Nephron progenitor cell (in vitro differentiated cells): ENCODE measurements at places on chromosomes 2 and 18.

DNA sequence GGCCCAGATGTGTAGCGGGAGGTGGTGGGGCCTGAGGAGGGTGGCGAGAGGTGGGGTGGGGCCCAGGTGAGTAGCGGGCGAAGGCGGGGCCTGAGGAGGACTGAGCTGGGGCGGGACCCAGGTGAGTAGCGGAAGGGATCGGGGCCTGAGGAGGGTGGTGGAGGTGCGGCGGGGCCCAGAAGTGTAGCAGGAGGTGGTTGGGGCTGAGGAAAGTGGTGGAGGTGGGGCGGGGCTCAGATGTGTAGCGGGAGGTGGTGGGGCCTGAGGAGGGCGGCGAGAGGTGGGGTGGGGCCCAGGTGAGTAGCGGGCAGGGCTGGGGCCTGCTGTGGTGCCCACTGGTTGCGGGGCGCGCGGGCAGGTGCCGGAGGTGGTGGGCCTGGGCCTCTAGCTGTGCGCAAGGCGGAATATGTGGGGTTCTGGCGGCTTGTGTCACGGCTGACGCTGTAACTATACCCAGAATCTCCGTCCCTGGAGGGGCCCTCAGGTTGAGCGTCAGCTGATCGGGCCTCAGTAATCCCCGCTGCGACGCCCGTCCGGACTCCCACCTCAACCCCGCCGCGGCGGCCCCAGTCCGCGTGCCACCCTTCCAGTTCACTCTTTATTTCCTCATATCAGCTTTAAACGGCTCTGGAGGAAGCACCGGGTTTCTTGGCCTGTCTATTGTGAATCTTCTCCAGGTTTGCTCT lies 866 bp upstream of the SF3B6 start:
- DNase-seq, result peak; percentile 31

DNA sequence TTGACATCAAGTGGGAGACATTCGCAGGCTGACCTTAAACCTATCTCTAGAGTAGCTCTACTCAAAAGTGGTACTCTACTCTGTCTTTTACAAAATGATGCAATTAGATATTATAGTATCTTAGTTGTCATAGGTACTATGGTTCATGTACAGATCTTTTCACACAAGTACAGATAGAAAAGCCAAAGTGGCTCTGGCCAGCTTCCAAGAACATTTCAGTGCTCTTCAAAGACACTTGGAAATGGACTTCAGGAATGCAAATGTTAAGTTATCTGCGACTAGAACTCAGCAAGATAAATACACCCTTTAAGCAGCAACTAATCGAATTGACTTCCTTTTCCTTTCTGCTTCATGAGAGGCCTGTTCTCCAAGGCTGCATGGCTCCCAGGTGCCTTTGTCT lies 718.7 kb upstream of the FAM98A start:
- DNase-seq, result no peak

GRCh38 chr2:37871456-37872191 lies 53.5 kb upstream of the RMDN2 start:
- no peak for DNase-seq

- no peak for DNase-seq
Observed at GRCh38 chr2:27038631-27039339, 6.0 kb downstream of the TMEM214 start.

DNA sequence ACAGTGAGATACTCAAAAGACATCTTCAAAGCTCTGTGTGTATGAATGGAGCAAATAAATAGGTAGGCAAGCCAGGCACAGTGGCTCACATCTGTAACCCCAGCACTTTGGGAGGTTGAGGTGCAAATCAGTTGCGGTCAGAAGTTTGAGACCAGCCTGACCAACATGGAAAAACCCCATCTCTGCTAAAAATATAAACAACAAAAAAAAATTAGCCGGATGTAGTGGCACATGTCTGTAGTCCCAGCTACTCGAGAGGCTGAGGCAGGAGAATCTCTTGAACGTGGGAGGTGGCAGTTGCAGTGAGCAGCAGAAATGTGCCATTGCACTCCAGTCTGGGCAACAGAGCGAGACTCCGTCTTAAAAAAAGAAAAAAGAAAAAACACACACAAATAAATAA lies 945.1 kb upstream of the PIK3C3 start:
- no peak for DNase-seq

- DNase-seq, result no peak
Observed at GRCh38 chr18:13259701-13260100, 41.1 kb downstream of the LDLRAD4 start.

- DNase-seq, result peak; percentile 50
Observed at GRCh38 chr2:183000846-183001245, 37.4 kb downstream of the NCKAP1 start.

DNA sequence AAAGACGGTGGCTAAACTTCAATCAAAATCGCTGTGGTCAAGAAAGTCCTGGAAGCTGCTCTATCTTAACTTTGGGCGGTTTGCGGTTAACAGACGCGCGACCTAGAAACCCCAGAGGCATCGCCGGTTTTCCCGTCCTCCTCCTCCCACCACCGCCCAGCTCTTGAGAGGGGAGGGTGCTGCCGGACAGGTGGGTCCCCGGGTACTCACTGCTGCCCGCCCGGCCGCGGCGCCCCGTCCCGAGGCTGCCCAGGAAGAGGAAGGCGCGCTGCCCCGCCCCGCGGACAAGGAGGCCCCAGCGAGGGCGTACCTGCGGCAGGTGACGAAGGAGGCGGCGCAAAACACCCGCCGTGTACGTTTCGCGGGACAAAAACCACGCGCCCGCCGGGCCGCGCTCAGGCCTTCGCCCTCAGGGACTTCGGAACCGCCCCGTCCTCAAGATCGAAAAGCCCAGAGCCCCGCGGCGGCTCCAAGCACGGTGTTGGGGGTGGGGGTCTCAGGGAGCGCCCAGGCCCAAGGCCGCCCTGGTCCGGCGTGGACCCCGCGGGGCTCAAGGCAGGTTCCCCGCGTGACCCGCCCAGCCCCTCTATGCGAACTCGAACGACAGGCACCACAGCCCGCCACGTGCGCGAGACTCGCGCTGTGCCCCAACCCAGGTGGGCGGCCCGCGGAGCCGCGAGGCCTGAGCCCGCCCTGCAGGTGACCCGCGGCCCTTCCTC lies at the start of gene SH3YL1:
Gene SH3YL1, minus strand, starts transcription at position 259 of the 719 bp plus-strand sequence. Its CDS starts 48 bp downstream, at position 211.
- no peak for DNase-seq

- DNase-seq, result no peak
Observed at GRCh38 chr2:213995400-213996105, 415.3 kb upstream of the VWC2L start.

DNA sequence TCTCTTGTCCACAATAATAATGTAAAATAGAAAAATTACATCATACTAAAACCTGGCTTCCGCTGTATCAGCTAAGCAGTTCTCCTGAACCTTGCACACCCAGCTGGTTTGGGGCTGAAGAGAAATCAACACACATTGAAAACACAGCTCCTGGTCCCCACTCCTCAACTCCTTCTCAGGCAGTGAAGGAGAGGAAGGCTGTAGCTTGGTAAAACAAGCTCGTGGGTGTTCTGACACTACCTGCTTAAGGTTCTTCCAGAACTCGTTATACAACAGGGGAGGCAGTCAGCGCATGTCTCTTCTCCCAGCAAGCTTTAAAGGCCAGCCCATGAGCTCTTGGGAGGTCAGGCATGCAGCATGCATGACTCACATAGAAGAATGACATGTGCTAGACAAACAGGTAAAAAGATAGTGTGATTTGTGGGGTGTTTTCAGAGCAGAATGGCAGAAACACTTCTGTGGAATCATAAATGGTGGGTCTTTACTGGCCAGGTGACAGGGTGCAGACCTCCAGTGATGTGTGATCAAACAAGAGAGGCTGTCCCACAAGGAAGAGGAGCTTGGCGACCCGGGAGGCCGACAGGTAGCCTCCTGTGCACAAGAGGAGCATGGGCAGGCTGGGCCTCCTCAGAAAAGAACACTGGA lies 69.1 kb downstream of the UXS1 start:
- DNase-seq, result no peak

DNA sequence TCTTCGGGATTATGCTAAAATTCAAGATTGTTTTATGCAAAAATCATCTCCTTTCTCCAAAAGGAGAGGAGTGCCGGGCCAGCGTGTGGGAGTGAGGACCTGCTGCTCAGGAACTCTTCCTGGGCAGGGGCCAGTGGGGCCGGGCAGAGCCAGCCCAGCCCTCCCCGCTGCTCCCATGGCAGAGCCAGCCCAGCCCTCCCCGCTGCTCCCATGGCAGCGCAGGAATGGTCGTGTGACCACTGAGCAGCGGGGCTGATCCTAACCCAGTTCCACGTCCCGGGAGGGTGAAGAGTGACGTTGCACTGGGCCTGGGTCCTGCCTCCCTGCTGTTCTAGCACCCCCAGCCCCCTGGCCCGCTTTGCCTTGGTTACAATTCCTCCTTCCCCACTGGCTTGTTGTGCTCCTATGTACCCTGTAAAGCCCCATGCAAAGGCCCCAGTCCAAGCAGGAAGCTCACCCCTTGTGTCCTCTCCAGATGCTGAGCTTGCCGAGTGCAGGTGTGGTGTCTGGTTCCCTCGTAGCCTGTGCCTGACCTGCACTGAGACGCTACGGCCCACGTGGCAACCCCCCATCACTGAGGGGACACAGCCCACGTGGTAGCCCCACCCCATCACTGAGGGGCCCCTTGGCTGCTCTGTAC lies 11.4 kb upstream of the NEU4 start:
- DNase-seq, result peak; percentile 6

DNA sequence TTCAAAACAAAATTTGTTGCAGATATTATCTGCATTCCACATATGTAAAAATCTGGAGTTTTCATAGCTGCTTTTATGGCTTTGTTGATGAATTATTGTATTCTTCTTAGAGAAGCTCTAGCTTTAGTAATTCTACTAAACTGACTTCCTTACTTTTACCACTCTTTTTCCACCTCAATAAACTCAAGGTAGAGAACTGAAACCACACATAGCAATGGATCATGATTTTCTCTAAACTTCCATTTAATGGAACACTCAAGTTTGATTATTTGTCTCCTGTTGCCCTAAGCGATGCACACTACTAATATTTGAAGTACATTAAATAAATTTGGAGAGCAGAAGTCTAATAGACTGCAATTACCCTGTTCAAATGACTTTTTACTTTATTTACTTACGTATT lies 192.0 kb downstream of the NBAS start:
- DNase-seq, result no peak

DNA sequence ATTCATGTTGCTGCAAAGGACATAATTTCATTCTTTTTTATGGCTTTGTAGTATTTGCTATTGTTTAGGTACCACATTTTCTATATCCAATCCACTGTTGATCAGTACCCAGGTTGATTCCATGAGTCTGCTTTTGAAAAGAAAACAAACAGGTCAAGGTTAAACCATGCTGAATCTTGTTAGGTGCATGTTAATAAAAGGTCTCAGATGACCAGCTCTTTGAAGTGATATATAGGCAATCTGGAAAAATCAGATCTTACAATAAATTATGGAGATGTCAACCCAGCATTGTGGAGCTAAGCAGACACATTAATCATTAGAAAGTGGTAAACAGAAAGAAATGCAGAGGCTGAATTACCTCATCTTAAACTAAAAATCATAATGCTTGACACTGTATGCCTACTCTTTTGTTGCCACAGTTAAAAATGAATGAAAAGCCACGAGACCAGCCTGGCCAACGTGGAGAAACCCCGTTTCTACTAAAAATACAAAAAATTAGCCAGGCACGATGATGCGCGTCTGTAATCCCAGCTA lies 246.0 kb downstream of the CTNNA2 start:
- DNase-seq, result no peak

DNA sequence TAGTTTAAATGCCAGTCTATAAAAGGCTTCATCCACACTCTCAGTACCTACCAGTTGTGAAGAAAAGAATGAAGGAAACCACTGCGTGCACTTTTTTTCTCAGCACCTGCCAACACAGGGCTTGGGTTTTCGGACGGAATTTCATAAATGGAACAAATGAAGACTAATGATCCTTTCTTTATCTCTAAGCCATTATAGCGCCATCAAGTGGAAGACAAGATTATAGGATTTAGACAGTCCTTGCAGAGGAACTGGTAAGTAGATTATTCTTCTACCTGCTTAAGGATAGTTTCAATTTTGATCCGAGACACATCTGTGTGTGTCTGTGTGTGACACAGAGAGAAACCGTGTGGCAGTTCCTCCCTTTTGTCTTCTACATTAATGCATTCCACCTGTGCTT lies 245.6 kb downstream of the NRXN1 start:
- DNase-seq, result no peak

DNA sequence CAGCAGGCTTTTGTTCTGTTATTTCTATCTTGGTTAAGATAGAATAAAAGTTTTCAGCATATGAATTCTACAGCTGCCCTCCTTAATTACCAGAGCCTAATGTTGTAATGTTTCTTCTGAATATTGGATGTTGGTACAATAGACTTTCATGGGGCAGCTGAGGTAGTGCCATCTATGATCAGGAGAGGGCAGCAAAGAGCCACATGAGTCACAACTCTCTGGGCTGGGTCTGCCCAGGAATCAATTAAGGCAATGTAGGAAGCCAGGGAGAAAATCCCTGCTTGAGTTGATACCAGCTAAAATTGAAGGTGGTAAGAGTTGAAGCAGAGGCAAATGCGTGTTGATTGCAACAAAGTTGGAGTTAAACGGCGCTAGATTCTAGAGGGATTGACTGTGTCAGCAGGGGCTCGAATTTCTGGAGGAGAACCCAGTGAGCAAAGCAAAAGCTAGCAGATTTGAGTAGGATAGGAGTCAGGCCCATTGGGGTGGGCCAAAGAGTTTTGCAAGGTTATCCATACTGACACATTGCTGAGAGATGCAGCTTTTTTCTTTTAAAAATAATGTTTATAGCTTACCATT lies 10.6 kb upstream of the MC5R start:
- DNase-seq, result peak; percentile 75

- DNase-seq, result no peak
Observed at GRCh38 chr18:22434973-22435608, 17.4 kb upstream of the CTAGE1 start.

GRCh38 chr2:169452080-169452479 lies 27.2 kb upstream of the BBS5 start:
- DNase-seq, result no peak

DNA sequence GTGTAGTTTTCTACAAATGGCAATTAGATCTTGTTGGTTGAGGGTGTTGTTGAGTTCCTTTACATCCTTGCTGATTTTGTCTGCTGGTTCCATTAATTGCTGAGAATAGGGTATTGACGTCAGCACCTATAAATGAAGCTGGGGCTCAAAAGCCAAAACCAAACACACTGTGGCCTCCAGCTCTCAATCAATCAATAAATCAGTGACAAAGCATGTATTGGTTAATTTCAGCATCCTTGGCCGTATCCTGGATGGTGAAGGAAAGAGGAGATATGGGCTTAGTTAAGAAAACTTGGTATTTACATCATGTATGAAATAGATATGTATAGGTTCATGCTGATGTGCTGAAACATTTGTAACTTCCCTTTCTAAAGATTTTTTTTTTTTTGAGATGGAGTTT lies 13.2 kb upstream of the APOB start:
- DNase-seq, result no peak
